ENCODE measurements at places on chromosomes 1 and 21.
A peak's percentile ranks its signal among the peaks of the same experiment; 100 is the strongest.

DNA sequence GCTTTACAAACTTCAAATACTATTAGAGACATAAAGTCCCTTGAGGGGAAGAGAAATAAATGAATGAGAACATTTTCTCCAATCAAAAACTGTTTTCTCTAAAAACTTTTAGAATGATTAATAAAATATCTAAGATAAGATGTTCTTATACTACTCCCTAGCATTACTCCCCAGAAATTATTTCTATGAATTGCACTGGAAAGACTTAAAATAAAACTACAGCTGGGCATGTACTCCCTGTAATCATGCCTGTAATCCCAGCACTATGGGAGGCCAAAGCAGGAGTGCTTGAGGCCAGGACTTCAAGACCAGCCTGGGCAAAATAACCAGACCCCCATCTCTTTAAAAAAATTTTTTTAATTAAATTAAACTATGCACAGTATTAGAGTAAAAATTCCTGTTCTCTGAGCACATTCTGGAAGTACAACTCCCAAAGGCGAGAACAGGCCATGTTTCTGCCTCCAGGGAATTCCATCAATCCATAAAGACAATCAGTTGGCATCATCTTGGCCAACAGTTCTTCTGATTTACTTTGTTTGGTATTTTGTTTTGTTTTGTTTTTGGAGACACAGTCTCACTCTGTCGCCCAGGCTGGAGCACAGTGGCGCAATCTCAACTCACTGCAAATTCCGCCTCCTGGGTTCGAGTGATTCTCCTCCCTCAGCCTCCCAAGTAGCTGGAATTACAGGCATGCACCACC is 77.9 kb downstream of the TGFBR3 start:
- DNase-seq: no peak

- no peak for DNase-seq
These were observed 980.9 kb downstream of the BRINP3 start for GRCh38 chr1:189496768-189497167.

- no peak for DNase-seq
These were observed 215.6 kb downstream of the SPATA17 start for GRCh38 chr1:217846733-217847132.

- DNase-seq: no peak
These were observed 6.2 kb upstream of the ZNF281 start for GRCh38 chr1:200415789-200416593.

- DNase-seq: no peak
These were observed 73.1 kb downstream of the PRKAB2 start for GRCh38 chr1:147099192-147099591.

- DNase-seq: no peak
These were observed 25.3 kb downstream of the WLS start for GRCh38 chr1:68206848-68207689.

DNA sequence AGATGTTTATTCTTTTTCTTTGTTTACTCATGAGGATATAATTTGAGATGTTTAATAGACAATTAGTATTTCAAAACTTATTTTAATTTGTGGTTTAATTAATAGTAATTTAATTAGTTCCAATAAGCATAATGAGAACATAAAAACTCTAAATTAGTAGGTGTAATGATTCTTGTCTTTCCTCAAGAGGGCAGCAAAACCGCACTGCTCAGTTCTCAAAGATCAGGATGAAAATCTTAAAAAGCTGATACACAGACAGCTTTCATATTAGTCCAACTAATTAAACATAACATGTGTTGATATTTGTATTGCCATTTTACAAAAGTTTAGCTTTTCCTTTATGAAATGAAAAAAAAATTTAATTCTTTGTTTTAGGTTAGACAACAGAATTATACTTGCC is 106.7 kb upstream of the C21orf91 start:
- no peak for DNase-seq

- no peak for DNase-seq
These were observed 97.4 kb upstream of the IPO9 start for GRCh38 chr1:201731592-201731991.

- no peak for DNase-seq
These were observed 261.7 kb downstream of the PCP4 start for GRCh38 chr21:40128891-40129290.

- DNase-seq: no peak
These were observed 470.0 kb upstream of the VAMP3 start for GRCh38 chr1:7300893-7301663.

DNA sequence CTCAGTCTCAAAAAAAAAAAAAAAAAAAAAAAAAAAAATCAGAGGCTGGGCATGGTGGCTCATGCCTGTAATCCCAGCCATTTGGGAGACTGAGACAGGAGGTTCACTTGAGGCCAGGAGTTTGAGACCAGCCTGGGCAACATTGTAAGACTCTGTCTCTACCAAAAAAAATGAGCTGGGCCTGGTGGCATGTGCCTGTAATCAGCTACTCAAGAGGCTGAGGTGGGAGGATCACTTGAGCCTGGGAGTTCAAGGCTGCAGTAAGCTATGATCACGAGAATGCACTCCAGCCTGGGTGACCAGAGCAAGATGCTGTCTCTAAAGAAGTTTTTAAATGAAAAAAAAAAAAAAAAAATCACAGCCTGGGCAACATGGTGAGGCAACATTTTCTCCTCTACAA is 10.3 kb downstream of the SEMA4A start:
- DNase-seq: no peak

- DNase-seq: no peak
These were observed 154.3 kb downstream of the COQ8A start for GRCh38 chr1:227094249-227094966.

DNA sequence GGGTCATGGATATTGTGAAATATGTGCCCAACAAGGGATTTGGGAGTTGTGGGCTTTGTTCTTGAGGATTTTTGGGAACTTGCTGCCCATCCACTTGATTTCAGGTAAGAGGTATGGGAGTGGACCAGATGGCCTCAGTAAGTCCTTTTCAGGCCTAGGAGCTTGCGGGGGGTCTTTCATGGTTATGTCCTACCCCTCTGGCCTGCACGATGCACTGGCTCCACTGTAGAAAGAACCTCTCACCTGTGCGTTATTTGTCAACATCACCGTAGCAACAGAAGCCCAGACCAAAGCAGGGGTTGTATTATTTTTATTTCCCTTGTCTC is 8.6 kb downstream of the RIIAD1 start:
- no peak for DNase-seq

DNA sequence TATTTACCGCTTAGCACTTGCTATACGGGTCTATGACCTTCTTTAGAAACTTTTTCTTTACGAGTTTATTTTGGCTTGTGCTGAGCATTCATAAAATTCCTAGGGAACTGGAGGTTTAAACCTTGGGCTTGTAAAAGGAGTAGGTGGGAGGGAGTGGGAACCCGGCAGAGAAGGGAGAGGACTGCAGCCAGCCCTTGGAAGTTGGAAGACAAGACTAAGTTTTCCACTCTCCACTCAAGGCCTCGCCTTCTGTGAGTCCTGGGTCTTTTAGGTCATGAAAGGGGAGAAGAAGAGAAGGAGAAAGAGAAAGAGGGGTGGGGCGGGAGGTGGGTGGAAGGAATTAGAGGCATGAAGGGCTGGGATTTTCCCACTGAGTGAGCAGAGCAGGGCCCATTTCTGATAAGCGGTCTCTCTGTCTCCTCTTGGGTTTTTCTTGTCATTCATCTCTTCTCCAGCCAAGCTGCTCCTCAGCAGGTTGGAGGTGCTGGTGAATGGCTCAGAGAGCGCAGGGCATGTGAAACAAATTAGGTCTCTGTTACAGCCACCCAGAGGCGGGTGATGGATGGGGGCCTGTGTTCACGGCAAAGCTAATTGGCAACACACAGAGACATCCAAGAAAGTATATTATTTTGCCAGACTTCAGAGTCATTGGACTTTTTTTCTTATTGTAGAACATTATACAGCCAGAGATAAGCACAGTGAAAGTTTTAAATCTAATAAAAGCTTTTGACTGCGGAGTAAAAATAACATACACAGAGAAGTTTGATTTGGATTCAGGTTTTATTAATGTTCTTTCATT is 247.3 kb downstream of the FOXD2 start:
- DNase-seq: peak; percentile 46

DNA sequence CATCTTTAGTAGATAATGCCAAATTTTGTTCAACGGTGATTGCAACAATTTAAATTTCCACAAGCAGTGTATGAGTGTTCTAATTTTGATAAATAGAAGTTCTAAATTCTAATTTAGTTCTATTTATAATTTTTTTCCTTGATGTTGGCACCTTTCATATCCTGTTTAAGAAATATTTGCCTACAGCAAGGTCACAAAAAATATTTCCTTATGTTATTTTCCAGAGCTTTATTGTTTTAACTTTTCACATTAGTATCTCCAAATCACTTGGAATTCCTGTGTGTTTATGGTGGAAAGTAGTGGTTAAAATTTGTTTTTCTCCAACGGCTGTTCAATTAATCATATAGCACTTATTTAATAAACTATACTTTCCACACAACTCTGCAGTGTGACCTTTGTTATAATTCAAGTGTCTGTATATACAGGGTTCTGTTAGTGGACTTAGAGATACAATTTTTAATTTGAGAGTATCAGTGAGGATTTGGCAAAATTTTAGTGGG is 94.3 kb upstream of the CD55 start:
- DNase-seq: no peak

DNA sequence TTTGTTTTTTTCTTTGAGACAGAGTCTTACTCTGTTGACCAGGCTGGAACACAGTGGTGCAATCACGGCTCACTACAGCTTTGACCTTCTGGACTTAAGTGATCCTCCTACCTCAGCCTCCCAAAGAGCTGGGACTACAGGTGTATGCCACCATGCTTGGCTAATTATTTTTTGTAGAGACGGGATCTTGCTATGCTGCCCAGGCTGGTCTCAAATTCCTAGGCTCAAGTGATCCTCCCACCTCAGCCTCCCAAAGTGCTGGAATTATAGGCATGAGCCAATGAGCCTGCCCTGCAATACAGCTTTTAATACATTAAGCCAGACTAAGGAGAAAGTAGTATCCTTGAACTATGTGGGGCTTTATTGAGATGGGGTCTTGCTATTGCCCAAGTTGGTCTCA is 16.6 kb upstream of the EXOSC10 start:
- DNase-seq: no peak

DNA sequence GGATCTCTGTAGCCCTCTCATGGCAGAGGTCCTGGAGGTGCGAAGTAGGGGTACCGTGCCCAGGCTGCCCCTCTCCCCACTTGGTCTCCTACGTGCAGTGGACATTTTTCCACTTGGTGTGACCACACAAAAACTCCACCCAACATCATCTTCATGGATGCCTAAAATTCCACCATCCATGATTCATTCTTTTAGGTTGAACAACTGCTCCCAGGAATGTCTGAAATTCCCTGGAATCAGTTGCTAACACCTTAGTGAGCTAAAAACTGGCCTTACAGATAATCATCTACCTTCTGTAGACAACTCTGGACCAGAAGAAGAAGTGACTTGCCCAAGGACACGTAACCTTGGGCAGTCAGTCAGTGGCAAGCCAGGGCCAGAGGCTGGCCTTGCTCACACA is 32.1 kb upstream of the CLIC4 start:
- DNase-seq: no peak

DNA sequence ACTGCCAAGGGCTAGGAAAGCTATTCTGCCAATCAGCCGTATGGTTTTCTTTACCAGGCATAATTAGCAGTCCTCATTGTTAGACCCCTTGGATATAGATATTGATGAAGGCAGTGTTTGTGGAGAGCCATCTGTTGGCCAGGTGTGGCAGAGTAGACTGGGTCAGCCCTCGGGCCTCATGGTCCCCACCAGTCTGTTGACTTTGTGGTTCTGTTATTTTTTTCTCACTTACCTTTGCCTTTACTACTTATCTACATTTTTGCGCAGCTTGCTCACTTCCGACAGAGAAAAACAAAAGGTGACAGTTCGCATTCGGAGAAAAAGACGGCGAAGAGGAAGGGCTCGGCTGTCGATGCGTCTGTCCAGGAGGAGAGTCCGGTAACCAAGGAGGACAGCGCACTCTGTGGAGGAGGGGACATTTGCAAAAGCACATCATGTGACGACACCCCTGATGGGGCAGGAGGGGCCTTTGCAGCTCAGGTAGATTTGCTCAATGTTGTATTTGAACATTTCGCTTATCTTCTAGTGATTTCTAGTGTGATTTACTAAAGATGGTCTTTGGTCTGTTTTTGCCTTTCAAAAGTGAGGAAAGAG is 2.3 kb downstream of the PCNT start:
- DNase-seq: no peak

GRCh38 chr1:195897076-195897475 is 711.2 kb downstream of the KCNT2 start:
- no peak for DNase-seq

GRCh38 chr1:210731193-210731592 is 402.5 kb downstream of the HHAT start:
- DNase-seq: no peak

DNA sequence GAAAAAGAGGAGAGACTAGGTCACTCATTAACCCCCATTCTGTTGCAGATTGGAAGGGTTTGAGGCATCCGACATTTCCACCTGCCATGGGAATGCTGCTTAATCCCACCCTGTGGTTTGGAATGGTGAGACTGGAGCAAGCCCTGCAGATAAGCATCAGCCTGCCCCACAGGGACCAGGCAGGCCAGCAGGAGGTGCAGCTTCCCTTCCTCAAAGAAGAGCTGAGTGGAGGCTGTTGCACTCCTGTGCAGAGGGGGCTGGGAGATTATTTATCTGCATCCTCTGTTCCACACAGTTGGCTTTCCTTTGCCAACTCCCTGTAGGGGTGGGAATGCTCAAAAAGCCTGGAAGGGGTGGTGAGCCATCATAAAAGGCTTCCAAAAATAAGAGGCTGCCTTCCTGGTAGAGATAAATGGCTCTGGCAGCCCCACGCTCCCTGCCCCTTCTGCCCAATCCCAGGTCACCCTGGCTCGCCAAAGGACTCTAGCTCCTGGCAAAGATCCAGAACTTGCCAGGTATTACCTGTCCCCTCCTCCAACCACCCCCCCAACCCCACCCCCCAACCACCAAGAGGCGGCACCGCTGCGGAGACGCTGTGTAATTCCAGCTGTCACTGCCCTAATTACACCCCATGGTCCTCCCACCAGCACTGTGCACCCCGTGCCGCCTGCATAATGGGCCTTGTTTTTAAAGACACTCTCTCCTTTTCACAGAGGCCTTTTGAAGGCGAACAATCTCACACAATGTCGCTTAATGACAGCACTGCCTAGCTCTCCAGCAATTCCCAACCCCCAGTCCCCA is 83.0 kb upstream of the ZC3H12A start:
- DNase-seq: peak; percentile 84

GRCh38 chr1:239394107-239394506 is 7.7 kb downstream of the CHRM3 start:
- no peak for DNase-seq

- DNase-seq: no peak
These were observed 59.0 kb upstream of the ATP2B4 start for GRCh38 chr1:203567596-203567995.

DNA sequence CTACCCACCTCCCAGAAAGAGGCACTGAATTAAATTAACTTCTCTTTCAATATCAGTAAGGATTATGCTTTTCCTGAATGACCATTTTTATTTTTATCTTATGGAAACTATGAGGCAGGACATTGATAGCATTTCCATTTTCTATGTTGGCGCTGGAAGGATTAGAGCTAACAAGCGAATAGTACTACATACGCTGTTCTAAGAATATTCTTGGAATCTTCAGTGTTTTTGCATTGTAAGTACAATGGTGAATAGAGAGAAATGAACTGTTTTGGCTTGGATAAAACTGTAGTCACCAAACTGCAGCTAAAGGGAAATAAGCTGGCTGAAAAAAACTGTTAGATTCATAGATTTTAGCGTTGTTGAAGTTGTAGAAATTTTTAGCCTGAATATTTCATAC is 779.0 kb upstream of the ADGRL4 start:
- DNase-seq: no peak

- no peak for DNase-seq
These were observed 411.2 kb upstream of the CAMK1G start for GRCh38 chr1:209172286-209172685.

- no peak for DNase-seq
These were observed 13.3 kb upstream of the CAPN8 start for GRCh38 chr1:223678841-223679240.

GRCh38 chr1:98991127-98992012 is 13.3 kb downstream of the PLPPR5 start:
- DNase-seq: no peak

Data from endodermal cell (in vitro differentiated cells).